ENCODE measurements at places on chromosomes 16 and 17.
A peak's percentile ranks its signal among the peaks of the same experiment; 100 is the strongest.

DNA sequence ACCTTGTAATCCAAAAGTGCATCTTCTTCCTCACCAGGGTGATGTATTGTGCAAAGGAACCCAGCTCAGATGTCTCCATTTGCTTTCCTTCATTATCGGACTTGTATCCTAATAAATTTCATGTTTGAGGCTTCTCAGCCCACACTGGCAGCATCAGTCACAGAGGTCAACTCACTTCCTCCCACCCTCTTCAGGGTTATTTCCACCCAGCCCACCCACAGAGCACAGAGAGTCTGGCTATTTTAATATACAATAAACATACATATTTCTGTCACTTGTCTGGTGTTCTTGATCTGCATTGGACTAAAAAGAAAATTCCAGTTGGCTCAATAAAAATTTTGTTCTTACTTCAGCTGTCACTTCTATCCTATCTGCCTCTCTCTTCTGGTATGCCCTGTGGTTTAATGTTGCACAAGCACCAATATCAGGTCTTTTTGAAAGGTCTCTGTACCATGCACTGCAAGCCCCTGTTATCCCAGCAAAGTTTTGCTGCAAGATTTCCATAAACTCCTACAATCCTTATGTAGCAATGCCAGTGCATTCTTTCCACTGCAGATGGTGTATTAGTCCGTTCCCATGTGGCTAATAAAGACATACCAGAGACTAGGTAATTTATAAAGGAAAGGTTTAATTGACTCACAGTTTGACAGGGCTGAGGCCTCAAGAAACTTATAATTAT, 201.8 kb downstream of the CDH11 start:
- DNase-seq: no peak

- no peak for DNase-seq
Observed at GRCh38 chr17:59047616-59048015, 59.1 kb downstream of the TRIM37 start.

GRCh38 chr17:63752707-63753106, 11.1 kb upstream of the STRADA start:
- no peak for DNase-seq

- DNase-seq: no peak
Observed at GRCh38 chr17:71846561-71847110, 274.2 kb upstream of the SOX9 start.

DNA sequence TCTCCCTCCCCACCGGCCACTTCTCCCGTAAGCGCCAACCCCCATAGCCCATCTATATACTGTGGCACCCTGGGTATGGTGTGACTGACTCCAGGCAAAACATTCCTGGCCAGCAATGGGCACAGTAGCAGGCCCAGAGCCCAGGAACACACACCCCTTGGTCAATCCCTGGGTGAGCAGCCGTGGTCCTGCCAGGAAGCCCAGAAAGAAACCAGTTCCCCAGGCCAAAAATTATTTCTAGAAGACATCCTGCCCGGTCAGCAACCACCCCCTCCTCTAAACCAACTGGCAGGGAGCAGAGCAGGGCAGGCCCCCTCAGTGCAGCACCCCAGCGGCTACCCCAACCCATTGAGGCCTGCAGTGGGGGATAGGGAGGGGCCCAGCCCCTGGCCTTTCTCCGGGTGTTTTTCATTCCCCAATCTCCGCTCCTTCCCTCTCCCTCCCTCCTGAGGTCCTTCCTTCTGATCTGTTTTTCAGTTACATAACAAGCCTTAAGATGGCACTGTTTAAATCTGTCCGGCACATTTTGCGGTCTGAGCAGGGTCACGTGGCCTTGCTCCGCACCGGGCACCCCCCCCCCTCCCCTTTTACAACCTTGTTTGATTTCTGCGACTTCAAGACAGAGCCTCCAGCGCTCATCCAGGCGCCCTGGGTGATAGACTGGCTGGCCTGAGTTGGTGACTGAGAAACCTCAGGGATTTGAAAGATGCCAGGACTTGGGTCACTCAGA, 2.0 kb downstream of the NPTX1 start:
- peak; percentile 21 for DNase-seq

- DNase-seq: no peak
Observed at GRCh38 chr17:78433013-78433727, 54.7 kb downstream of the PGS1 start.

- DNase-seq: no peak
Observed at GRCh38 chr17:2089021-2089422, 34.1 kb downstream of the HIC1 start.

- DNase-seq: no peak
Observed at GRCh38 chr16:81454044-81454443, 9.4 kb downstream of the CMIP start.

- no peak for DNase-seq
Observed at GRCh38 chr16:81542609-81543570, 98.3 kb downstream of the CMIP start.

- no peak for DNase-seq
Observed at GRCh38 chr16:68779891-68780290, 42.8 kb downstream of the CDH1 start.

- DNase-seq: no peak
Observed at GRCh38 chr17:74408262-74408661, 23.6 kb upstream of the GPRC5C start.

GRCh38 chr16:391885-392335, 5.1 kb upstream of the NME4 start:
- DNase-seq: no peak

DNA sequence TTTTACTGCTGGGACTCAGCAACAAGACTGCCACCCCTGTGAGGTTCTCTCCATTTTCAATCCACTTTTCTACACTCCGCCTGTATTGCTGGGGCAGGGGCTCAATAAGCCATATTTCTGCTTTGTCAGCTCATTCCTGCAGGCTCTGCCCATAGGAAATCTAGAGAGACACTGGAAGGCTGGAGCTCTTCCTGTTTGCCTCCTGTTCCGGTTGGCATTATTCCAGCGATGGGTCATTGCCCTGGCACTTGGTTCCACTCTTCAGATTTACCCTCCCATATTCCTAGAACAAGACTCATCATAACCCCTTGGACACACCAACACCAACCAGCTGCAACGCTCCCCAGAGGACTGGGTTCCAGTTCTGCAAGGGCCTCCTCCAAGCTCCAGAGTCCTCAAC, 210.4 kb downstream of the CA10 start:
- DNase-seq: no peak

DNA sequence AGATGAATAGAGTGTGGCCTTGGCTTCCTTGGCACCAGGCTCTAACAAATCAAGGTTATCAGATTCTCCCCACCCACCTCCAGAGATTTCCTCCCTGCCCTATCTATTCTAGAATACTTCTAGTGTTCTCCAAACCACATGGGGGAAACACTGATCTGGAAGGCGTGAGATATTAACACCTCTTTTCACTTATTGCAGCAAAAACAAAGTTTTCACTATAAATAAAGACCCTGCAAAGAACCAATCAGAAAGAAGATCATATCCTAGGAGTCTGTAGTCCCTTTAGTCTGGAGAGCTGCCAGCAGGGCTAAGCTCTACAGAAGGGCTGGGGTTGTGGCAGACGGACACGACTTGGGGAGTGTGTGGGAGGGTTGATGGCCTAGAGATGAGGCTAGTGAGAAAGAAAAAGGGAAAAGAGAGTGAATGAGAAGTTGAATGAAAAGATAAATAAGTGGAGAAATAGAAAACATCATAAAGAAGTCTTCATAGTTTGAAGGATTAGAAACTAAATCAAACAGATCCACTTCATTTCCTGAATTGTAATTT, 8.6 kb upstream of the SKAP1 start:
- DNase-seq: no peak

- DNase-seq: no peak
Observed at GRCh38 chr17:44222112-44222869, 2.8 kb upstream of the UBTF start.

DNA sequence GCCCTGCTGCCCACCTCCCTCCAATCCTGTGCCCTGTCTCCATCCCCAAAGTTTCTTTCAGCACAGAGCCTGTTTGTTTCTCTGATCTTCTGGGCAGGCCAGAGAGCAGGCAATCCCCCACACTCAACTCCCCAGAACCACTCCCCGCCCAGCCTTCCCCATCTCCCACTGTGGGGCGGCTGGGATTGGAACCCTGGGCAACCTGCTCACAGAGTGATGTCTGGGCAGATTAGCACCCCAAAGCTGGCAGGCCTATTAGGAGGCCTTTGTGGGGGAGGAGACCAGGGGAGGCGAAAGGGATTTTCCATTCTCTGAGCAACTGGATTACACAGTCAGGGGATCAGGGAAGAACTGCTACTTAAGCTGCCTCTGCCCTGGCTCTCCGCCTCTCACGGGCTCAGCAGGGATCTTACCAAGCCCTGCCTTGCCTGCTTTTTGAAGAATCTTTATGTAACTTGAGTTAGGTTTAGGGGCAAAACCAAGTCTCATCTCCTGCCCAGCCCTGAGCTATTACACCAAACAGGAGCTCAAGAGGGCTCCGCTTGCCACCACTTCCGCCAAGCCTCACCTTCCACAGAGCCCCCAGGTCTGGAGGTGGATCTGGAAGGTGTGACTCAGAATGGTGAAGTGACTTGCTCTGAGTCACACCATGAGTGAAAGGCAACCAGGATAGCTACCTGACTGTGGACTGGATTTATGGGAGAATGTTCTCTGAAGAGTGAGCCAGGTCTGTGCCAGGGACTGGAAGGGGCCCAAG, 16.0 kb upstream of the LHX1 start:
- DNase-seq: no peak

DNA sequence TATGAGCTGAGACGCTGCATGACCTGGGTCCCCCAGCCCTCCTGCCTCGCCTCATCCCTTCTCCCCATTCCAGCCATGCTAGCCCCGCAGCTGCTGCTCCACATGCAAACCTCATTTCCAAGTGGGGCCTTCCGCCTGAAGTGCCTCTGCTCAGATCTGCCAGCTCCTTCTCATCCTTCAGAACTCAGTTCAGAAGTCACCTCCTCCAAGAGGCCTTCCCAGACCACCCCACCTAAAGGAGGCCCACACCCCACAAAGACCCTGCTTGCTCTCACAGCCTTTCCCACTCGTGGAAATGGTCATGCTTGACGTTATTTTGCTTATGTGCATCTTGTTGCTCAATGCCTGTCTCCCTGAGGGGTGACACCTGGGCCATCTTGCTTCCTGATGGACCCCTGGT, 58.7 kb downstream of the RMI2 start:
- DNase-seq: no peak

DNA sequence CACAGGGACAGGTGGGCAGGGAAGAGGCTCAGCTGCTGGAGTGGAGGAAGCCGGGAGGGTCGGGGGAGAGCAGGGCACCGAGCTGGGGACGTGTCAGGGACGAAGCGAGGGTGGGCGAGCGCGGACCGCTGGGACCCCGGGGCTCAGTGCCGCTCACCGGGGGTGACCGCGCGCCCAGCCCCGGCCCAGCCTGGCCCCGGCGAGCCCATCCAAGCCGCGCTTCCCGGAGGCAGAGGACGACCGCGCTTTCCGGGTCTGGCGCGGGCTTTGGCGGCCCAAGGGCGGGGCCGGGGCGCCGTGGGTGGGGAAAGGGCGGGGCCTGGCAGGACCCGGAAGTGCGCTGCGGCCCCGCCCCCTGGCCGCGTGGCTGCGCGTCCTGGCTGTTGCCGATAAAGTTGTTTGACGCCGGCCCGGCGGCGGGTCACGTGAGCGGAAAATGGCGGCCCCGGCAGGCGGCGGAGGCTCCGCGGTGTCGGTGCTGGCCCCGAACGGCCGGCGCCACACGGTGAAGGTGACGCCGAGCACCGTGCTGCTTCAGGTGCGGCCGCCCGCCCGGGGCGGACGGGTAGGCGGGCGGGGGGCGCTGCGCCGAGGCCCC, at the start of gene ASPSCR1:
Gene ASPSCR1 (plus strand): TSS at position 419 of the 598 bp plus-strand sequence. CDS start 18 bp downstream, at position 437.
- no peak for DNase-seq

- DNase-seq: no peak
Observed at GRCh38 chr17:37847811-37848331, 76.3 kb upstream of the TBC1D3K start.

DNA sequence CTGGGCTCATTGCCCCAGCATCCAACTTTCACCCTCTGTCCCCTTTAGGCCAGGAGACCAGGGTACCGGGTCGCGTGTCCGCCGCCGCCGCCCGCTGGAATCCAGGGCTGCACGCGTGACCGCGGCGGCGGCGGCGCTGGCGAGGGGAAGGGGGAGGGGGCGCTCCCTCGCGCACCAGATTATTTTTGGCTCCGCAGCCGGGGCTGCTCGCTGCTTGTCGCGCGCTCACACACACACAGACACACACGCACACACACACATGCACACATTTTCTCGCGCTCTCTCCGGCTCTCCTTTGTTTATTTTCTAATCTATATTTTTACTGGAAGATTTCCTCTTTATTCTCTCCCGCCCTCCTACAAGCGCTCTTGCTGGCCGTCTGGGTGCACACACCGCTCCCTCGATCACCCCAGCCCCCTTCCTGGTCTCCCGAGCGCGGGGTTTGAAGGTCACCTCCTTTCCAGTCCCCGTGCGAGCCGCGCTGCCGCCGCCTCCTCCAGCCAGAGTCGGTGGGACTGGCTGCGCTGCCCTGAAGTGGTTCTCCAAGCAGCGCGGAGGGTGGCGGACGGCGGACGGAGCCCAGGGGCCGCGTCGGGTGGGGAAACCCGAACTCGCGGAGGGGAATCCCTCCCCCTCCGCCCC, 921.4 kb upstream of the EEF2KMT start:
- no peak for DNase-seq

DNA sequence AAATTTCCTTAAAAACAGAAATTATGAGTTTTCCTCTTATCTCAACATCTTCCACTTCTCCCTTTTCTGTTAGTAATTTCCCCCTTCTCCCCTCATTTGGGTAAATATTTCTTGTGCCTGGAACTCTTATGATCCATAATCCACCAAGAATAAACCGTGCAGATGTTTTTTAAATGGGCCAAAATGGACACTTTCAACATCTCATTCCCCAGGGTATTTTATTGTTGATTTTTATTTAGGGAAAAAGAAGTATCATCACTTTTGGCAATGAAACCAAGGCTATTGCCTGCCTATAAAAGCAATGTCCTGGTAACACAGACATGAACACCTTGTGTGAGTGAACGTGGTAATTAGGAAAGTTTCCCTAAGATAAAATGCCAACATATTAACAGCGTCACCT, 54.6 kb downstream of the IRX6 start:
- DNase-seq: no peak

DNA sequence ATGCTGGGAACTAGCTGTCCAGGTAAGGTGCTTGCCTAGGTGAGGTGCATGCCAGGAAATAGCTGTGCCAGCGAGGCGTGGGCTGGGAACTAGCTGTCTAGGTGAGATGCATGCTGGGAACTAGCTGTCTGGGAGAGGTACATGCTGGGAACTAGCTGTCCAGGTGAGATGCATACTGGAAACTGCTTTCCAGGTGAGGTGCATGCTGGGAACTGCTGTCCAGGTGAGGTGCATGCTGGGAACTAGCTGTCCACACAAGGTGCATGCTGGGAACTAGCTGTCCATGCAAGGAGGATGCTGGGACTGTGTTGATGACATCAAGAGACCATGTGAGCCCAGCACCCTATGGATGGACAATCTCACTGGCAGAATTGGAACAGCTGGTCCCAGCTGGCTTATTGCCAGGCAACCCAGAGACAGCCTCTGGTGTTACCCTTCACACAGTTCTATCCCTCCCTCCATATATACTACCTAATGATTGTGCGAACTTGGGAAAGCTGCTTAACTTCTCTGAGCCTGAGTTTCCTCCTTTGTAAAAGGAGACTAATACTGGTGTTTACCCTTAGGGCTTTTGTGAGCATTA, 479.9 kb upstream of the RBFOX1 start:
- DNase-seq: no peak
